Activated CD8-positive, alpha-beta memory T cell treated with anti-CD3 and anti-CD28 coated beads, Interleukin-2, amount 10 ng/mL, durations not matched to agents 7 days and 5 days (primary cell): ENCODE measurements at places on chromosomes 3 and 15. TPM values are rescaled to one million over a fixed set of nuclear protein-coding genes. Genes with fewer than 3 reads are reported as not detected.

Gene ZNF774
- 2.1 TPM for total RNA-seq

GRCh38 chr3:135040321-135041240 is 245.5 kb downstream of the EPHB1 start:
- DNase-seq = no peak
- H3K4me3 ChIP-seq = no peak overlapping the region
- no peaks in the 10 kb centered on the region for H3K27me3 ChIP-seq
- no peaks in the 10 kb centered on the region for H3K4me1 ChIP-seq
- no peaks in the 10 kb centered on the region for H3K36me3 ChIP-seq

DNA sequence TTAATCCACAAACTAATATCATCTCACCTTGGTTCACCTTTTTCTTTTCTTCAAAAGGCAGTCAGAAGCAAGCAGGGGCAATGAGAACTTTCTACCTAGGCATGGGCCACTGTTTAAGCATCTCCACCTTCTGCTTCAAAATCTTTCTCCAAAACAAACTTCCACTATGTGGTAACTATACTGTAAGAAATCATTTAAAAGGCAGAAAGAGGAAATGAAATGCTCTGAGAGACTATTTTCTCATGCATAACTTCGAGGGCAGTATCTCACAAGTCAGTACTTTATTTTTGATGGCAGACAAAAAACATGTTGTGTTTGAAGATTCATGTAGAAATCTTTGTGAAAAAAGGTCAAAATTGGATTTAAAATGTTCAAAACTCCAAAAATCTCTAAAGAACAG is 419.7 kb downstream of the ZBTB20 start:
- H3K36me3 ChIP-seq = peaks cover 2% of the 10 kb centered on the region
- no peaks in the 10 kb centered on the region for H3K27me3 ChIP-seq
- H3K4me1 ChIP-seq = peaks cover 4% of the 10 kb centered on the region
- H3K4me3 ChIP-seq = no peak overlapping the region

Gene CYP1A2
- not detected for total RNA-seq

Gene PAQR5
- total RNA-seq = not detected

Gene IQCF6
- not detected for total RNA-seq

DNA sequence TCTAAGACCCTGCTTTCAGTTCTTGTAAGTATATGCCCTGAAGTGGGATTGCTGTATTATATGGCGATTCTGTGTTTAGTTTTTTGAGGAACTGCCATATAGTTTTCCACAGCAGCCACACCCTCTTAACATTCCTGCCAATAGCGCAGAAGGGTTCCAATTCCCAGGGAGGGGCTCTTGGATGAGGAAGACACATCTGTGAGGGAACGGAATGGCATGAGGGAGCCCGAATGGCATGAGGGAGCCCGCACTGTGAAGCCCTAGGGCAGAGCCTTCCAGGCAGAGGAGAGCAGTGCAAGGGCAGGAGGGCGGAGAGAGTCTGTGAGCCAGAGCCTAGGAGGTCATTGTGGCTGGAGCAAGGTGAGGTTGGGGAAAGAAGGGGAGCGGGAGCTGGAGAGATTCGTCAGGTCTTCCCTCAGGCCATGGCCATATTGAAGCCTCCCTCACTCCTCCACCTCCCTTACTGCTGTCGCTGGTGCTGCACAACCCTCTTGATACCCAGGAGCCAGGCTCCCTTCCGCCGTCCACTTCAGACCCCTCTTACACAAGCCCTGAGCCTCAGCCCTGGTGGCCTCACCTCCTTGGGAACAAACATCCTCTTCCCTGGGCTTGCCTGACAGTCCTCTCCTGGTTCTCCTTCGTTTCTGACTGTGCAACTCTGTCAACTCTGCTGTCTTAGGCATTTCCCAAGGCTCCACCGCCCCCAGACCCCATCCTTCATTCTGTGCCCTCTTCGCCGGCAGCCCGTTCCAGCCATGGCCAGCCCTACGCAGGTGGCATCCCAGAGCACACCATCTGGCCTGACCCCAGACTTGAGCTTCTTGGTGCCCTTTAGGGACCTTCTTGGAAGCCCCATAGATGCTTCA is 51.4 kb downstream of the FGD5 start:
- H3K36me3 ChIP-seq = no peaks in the 10 kb centered on the region
- no peak overlapping the region for H3K4me3 ChIP-seq
- peaks cover 10% of the 10 kb centered on the region for H3K27me3 ChIP-seq
- H3K27ac ChIP-seq = no peak overlapping the region
- H3K4me1 ChIP-seq = no peaks in the 10 kb centered on the region
- DNase-seq = no peak

GRCh38 chr3:36648241-36649034 is 115.9 kb downstream of the DCLK3 start:
- DNase-seq = no peak
- H3K36me3 ChIP-seq = no peaks in the 10 kb centered on the region
- no peak overlapping the region for H3K4me3 ChIP-seq
- no peaks in the 10 kb centered on the region for H3K4me1 ChIP-seq

GRCh38 chr15:33324609-33325008 is 13.8 kb downstream of the RYR3 start:
- no peak for DNase-seq
- H3K4me3 ChIP-seq = no peak overlapping the region
- H3K27ac ChIP-seq = no peak overlapping the region
- H3K27me3 ChIP-seq = no peaks in the 10 kb centered on the region
- H3K36me3 ChIP-seq = no peaks in the 10 kb centered on the region
- H3K4me1 ChIP-seq = peaks cover 2% of the 10 kb centered on the region

Gene BNIP2
- total RNA-seq = 59.3 TPM

GRCh38 chr3:27079427-27080257 is 289.5 kb downstream of the NEK10 start:
- no peak for DNase-seq
- no peaks in the 10 kb centered on the region for H3K27me3 ChIP-seq

Gene ANKRD63
- total RNA-seq = not detected

DNA sequence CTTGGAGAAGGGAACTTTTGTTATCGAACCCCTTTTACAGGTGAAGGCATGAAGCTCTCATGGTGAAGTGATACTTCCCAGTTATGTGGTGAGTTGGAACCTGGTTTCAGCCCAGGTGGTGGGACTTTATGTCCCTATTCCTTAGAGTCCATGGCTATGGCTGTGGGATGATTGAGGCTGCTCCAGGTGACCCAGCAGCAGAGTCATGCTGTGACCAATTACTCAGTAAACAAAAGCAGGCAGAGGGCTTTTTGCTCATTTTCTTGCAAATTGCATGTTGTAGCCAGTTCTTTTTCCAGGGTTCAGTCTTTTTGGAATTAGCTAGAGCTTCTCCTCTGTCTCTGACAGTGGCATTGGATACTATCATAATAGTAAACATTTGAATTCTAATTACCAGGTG is 70.7 kb downstream of the CACNA2D3 start:
- no peak overlapping the region for H3K4me3 ChIP-seq
- H3K27ac ChIP-seq = no peak overlapping the region
- H3K27me3 ChIP-seq = no peaks in the 10 kb centered on the region

- no peaks in the 10 kb centered on the region for H3K4me1 ChIP-seq
- H3K27ac ChIP-seq = no peak overlapping the region
- H3K4me3 ChIP-seq = no peak overlapping the region
- no peaks in the 10 kb centered on the region for H3K27me3 ChIP-seq
Measured at GRCh38 chr3:175668300-175668699, 809.2 kb downstream of the NAALADL2 start.

GRCh38 chr3:127646501-127647046 is 17.6 kb downstream of the PODXL2 start:
- H3K4me1 ChIP-seq = no peaks in the 10 kb centered on the region
- no peak overlapping the region for H3K27ac ChIP-seq
- no peaks in the 10 kb centered on the region for H3K27me3 ChIP-seq
- no peaks in the 10 kb centered on the region for H3K36me3 ChIP-seq
- no peak for DNase-seq
- H3K4me3 ChIP-seq = no peak overlapping the region
